Esophagus squamous epithelium (tissue), 5 donors: ENCODE measurements at places on chromosomes 16 and 17.

- no peak for DNase-seq
Observed at GRCh38 chr16:88057656-88058055, 106.4 kb downstream of the BANP start.

- no peak for DNase-seq
Observed at GRCh38 chr16:64478252-64478906, 643.5 kb downstream of the CDH11 start.

DNA sequence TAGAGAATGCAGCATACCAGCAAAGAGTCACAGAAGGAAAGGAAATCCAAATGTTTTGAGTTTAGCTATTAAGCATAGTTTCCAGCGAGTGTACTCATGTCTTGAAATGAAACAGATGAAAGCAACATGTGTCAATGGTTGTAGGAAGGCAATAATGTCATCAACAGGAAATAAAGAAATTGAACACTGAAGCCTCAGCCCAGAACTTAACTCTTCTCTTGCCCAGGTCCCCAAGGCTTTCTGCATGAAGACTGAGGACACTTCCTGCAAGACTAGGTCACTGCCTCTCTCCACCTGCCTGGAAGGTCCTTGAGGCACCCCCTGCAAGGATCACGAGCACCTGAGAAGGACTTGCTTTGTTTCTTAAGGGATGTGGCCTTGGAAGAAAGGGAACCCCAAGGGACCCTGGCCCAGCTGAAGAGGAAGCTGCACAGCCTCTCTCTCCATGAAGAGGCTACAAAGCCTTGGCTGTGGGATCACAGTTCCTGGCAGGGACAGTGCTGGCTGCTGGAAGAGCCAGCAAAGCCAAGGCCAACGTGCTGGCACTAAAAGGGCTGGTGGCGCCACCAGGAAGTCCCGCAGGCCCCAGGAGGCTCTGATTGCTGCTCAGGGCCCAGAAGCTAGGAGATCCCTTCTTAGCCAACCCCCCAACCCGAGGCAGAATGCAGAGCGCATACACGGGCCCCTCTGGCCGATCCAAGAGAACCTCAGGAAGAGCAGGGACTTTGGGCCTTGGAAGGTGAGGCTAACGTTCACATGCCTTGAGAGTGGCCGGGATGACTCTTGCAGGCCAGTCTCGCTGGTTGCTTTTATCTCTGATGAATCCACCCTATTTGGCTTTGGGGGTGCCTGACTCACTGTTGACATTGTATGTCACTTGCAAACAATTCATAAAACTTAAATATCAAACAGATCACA, 23.4 kb upstream of the AXIN2 start:
- no peak for DNase-seq

DNA sequence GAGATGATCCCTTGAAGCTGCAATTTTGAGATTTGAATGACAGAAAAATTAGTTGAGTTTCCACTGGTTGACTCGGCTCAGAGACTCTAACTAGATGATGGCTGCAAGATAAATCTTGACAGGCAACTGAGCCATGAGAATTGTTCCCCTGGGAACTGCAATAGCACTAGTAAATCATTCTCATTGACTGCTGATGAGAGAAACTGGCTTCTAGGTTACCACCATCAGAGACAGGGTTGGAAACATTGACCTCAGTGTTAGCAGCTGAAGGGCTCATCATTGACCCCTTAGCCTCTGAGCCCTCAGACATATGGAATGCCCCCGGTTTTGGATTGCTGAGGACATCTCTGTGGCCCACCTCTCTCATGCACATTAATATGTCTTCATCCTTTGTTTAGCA, 125.4 kb upstream of the COX10 start:
- no peak for DNase-seq

- DNase-seq: no peak
Observed at GRCh38 chr16:10817963-10818941, at the start of gene TVP23A. TVP23A (minus strand) TSS chr16:10818794; CDS start chr16:10818493, 301 bp downstream.

DNA sequence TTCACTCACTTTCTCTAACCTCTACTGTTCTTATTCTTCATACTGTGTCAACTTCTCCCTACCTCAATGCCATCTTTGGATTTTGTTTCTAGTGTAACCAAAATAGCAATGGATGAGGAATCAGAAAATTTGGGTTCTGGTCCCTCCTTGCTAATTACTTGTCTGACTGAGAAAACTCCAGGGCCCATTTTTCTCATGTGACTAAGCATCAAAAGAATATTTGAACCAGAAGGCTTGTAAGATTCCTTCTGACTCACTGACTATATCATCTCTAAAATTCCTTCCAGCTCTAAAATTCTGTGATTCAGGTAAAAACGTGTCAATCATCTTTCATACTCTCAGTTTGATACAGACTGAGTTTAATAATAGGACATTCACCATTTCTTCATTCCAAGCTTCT, 57.9 kb downstream of the BRIP1 start:
- no peak for DNase-seq

DNA sequence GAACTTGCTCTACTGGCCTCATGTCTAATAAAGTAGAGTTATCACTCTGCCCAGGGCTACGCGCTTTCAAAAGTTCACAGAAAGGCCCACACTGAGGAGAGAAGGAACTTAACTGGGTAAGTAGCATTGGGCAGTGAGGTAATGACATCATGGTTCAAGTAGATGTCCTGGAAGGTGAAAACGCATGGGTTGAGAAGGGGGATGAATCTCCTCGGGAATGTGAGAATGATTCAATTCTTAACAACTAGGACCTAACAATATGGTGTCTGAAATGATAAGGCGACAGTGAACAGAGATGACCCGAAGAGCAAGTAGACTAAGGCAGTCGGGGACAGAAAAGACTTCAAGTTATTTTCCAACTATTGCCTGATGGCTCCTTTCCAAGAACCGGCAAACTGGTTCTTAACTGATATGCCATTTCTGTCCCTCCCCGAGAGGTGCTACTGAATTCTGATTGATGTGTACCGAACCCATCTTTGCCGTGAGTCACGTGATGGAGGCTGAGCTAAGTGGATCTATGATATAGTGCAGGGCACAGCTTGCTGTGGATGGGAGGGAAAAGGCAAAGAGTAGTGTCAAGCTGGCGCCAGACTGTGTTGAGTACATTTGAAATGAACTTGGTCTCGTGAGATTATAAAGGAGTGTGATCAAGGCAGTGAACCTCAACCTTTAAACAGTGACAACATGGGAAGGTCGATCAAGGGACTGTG, 44.1 kb downstream of the MARCHF10 start:
- no peak for DNase-seq

GRCh38 chr16:87855852-87856715, 13.2 kb downstream of the SLC7A5 start:
- DNase-seq: peak; percentile 28

GRCh38 chr17:52181782-52182181, 23.3 kb upstream of the CA10 start:
- DNase-seq: no peak
